Bladder microvascular endothelial cell (primary cell): ENCODE measurements at places on chromosomes 13 and 19. TPM values are rescaled to one million over a fixed set of nuclear protein-coding genes. Genes with fewer than 3 reads are reported as not detected.

The PMIS2 gene
- total RNA-seq: not detected in 2 replicates

The TEX29 gene
- total RNA-seq: 0.44 TPM in 1 of 2 replicates, not detected in the other

The KIRREL2 gene
- under 0.01 TPM in 1 of 2 replicates, not detected in the other for total RNA-seq

The POSTN gene
- 21.1 and 32.4 TPM in 2 replicates for total RNA-seq

The SYT5 gene
- not detected in 2 replicates for total RNA-seq

The ZNF573 gene
- 3.1 and 5.3 TPM in 2 replicates for total RNA-seq
